Hematopoietic multipotent progenitor cell treated with erythropoietin and hydrocortisone succinate and interleukin-3 and kit ligand, for 8 days (in vitro differentiated cells): ENCODE measurements at places on chromosomes 5 and 9.

GRCh38 chr5:141512911-141513626 is 24.2 kb downstream of the PCDHGC5 start:
- peak; percentile 35 for DNase-seq

- DNase-seq = no peak
Observed at GRCh38 chr9:14186096-14186495, 127.8 kb downstream of the NFIB start.

DNA sequence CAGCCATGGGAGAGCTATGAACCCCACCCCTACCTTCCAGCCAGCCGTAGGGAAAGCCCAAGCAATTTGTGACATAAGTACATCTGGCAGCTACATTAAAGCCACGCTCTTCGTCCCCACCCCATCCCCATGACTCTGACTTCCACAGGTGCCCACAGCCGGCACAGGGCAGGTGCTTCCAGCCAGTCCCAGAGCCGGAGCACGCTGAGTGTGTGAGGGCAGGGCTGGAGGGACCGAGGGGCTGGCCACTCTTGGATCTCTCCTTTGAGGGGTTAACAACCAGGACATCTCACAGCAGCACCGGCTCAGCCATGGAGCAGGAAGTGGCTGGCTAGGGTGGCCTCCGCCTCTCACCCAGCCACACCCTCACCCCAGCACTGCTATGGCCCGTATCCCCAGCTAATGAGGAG is 2.4 kb upstream of the FAM78A start:
- DNase-seq = peak; percentile 35

- DNase-seq = no peak
Observed at GRCh38 chr9:31135567-31135966, 1248.9 kb upstream of the ACO1 start.

GRCh38 chr9:136311051-136312008 is 7.4 kb upstream of the CCDC187 start:
- DNase-seq = peak; percentile 23

DNA sequence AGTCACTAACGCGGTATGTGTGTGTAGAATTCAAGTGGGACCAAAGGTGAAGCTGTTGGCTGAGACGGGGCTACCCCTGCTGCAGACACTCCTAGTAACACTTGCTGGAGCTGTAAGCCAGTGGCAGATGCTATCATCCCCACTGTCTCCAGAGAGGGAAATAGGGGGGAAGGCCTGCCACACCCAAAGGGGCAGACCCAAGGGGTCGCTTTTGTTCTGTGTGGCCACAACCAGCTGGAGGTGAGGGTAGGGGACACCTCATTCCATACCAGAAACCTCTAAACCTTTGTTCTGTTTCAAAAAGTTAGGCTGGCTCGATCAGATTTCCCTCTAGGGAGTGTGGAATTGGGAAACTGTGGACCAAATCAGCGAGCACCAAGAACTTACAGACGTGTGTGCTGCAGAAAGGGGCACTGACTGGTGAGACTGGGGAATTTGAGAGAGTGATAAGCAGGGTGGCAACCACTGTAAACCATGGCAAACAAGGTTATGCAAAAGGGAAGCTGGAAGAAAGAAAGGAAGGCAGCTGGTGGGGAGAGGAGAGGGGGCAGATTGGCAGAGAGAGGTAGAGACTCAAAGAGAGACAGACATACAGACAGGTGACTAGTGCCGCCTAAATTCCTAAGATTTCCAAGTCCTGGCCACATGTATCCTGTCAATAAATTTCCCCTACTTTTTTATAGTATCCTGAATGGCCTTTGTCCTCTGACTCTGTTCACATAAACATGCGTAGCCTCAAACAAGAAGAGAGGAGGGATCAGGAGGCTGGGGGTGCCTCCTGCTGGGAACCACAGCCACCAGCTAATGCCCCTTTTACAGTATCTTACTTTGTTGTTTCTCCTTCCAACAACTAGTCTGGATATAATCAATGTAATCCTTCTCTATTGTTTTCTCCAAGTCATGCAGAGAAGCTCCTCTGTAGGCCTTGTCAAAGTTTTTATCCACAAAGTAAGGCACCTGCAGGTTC is 15.6 kb upstream of the SPATA24 start:
- DNase-seq = no peak

GRCh38 chr5:33892620-33893137 is 889 bp upstream of the ADAMTS12 start:
- no peak for DNase-seq

- no peak for DNase-seq
Observed at GRCh38 chr9:94167376-94167890, 83.2 kb downstream of the PTPDC1 start.
